ENCODE measurements at places on chromosomes 6 and 20.
A peak's percentile ranks its signal among the peaks of the same experiment; 100 is the strongest.

DNA sequence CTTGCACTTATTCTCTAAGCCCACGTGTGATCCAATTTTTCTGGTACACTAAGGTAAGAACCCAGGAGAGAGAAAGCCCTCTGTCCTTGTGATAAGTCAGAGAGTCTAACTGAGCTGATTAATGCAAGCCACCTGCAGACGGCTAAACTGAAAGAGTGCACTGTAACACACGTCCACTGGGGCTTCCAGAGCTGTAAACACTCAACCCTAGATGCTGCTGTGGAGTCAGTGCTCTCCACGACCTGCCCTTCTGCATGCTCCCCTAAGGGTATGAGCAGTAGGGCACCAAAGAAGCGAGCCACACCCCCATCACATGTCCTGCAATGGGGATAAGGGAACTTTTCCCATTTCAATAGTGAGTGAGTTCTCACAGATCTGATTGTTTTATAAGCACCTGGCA, 55.7 kb downstream of the TXLNB start:
- no peak for DNase-seq

DNA sequence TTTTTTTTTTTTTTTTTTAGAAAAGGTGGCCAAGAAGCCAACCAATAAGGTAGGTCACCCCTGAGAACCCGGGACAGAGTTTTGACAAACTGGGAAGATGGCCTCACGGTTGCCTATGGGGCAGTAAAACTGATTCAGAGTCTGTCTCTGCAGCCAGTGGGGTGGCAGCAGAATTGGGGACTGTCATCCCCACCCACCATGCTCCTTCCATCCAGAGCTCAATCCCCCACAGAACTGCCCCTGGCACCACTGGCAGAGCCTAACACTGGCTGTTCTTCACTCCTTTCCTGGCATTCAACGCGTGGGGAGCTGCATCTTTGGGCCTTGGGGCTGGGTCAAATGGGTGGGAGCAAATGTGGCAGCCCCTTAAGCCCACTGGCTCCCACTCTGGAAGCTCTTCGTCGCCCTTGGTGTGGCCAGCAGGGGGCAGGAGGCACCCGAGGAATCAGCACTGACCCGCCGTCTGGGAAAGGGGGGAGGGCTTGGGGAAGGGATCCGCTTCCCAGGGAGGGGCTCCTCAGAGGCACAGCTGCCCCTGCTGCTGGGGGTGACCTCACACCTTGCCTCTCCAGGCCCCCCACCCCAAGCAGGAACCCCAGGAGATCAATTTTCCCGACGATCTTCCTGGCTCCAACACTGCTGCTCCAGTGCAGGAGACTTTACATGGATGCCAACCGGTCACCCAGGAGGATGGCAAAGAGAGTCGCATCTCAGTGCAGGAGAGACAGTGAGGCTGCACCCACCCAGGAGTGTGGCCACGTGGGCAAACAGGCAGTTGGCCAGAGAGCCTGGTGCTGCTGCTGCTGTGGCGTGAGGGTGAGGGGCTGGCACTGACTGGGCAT, 10.4 kb downstream of the CD40 start:
- no peak for DNase-seq

GRCh38 chr20:54717983-54718382, 242.6 kb downstream of the DOK5 start:
- DNase-seq = no peak

GRCh38 chr20:59291740-59292383, 8.5 kb upstream of the EDN3 start:
- no peak for DNase-seq

GRCh38 chr6:106490436-106490835, 129.9 kb downstream of the CRYBG1 start:
- no peak for DNase-seq

GRCh38 chr20:58694241-58695083, 1.9 kb downstream of the NPEPL1 start:
- DNase-seq = no peak

DNA sequence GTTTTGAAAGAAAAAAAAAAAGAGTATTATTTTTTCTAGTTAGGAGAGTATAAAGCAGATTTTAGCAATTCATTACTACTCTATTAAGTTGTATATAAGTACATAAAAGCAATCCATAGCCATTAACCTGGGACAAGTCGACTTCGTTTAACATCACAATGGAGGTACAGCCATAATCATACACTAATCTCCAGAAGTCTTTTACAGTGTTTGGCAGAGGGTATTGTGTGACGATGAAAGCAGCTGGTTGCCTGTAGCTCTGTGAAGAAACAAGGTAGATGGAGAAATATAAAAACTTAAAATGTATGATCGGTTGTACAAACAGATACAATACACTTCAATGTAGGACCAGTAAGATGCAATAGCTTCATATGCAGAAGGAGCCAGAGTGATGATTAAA, 75.9 kb upstream of the THEMIS start:
- DNase-seq = no peak

- no peak for DNase-seq
Observed at GRCh38 chr6:1024587-1024986, 287.3 kb upstream of the FOXQ1 start.

- DNase-seq = no peak
Observed at GRCh38 chr6:85419046-85419759, 30.7 kb upstream of the NT5E start.

DNA sequence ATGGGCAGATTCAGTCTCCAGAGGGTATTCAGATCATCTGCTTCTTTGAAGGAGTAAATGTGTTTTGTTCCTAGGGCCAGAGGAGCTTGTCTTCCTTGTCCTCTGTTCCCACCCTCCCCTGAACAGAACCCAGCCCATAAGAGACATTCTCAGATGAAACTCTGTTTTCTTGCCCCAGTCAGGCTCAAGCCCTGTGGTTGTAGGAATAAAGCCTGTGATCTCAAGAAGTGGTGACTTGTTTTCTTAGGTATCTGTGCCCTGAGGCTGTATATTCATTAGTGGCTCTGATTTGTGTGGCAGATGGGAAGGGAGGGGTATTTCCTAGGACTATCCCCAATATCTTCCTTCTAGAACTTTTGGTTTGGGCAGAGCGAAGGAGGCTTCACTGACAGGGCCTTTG, 27.9 kb downstream of the GSS start:
- DNase-seq = no peak

DNA sequence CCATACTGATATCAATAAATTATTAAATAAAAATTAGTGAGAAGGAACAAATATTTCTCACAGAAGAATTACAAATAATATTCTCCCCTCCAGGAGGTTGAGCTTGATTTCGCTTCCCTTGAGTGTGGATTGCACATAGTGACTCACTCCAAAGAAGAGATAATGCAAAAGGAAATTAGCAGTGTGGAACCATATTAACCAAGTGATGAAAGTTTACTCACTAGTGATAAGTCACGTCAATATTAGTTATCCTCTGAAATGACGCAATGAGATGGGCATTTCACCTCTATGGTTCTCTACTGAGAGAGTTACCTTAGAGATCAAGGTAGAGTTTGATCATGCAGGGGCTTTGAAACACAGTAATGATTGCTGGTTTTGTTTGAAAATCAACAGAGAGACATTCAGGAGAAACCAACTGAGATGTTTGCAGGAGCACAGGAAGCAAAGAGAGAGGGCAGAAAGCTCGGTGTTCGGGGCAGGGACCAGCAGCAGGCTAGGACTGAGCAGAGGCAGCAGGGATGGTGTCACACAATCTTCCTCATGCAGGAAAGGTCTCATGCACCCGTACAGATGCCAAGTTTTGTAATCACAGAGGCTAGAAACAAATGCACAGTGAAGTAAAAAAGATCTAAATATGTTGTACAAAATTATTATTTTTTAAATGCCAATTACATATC, 634.5 kb downstream of the QKI start:
- DNase-seq = no peak

DNA sequence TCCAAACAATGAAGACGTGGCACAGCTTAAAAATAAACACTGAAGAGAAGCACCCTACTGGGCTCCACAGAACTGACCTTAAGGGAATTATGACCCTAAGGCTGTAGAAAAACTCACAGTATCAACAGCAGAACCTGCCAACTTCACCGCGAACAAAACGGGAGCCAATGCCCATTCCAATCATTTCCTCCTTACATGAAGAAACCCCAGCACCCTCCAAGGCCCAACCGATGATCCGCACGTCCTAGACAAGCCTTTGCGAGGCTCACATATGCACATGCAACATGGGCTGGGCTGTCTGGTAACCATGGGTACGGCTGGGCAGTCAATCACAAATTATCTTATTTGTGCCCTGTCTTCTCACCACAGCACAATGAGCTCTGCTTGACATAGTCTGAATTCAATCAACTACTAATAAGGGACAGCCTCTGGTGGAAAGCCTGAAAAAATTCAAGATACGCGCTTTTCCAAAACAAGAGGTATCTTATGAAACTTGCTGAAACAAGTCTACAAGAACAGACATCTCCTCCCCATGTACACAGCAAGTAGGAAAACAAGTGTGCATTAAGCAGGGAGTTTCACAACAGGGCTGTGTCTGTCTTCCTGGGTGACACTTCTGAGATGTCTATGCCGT, 1.7 kb downstream of the DIDO1 start:
- no peak for DNase-seq

DNA sequence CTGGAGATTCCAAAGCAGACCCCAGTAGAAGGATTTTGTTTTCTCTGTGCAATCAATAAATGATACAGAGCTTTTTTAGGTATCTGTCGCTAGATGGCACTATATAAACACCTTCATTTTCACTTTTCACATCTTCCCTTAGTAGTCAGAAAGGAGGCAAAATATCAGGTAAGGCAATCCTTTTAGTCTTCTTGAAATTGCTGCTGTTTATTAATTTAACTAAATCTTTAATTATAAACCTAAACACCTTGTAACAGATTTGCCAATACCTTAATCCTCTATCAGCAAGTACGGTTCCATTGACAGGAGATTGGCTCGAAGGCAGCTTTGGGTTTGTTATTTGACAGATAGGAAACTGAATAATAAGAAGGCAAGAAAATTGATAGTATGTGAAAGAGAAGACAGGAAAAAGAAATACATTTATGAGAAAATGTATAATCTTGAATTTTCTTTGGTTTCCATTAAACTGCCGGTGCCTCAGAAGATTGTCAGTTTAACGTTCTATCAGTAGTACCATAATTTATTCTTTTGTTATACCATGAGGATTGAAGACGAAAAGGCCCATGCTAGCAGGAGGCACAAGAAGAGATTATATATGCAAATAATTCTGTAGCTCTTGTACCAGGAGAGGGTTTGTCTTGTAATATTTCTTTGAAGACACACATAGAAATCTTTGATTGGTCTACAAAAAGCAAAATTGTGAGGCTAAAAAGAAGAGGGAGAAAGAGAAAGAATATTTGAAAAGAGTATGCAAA, 23.5 kb upstream of the IBTK start:
- DNase-seq = no peak

DNA sequence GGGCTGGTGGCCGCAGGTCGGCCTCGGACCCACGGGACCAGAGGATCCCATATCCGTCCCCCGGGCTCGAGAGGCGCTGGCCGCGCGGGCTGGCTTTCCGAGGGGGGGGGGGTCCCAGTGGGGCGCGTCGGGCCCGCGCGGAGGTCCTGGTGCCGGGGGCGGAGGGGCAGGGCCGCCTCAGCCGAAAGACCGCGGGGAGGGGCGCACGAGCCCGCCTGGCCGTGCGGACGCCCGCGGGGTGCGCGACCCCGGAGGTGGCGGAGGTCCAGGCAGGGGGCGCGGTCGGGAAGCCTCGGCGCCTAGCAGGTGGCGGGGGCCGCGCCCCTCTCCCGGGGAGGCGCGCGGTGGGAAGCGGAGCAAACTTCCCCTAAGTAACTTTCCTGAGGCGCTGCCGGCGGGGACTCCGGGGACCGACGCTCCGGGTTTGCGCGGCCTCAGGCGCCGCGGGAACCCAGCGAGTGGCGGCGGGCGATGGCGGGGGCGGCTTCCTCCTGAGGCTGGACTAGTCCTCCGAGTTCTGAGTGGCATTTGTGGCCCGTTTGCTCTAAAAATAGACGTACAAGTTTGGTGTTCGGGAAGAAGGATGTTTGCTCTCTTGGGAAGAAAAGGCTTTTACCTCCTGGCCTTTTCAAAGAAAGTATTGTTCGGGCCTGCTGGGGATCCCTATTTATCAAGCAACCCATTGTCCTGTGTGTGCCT, 26.5 kb upstream of the BTBD3 start:
- DNase-seq = peak; percentile 72

- DNase-seq = peak; percentile 84
Observed at GRCh38 chr20:31722257-31723068, at the start of gene BCL2L1. BCL2L1 (minus strand) TSS chr20:31722868; CDS start chr20:31722218, 650 bp downstream.

DNA sequence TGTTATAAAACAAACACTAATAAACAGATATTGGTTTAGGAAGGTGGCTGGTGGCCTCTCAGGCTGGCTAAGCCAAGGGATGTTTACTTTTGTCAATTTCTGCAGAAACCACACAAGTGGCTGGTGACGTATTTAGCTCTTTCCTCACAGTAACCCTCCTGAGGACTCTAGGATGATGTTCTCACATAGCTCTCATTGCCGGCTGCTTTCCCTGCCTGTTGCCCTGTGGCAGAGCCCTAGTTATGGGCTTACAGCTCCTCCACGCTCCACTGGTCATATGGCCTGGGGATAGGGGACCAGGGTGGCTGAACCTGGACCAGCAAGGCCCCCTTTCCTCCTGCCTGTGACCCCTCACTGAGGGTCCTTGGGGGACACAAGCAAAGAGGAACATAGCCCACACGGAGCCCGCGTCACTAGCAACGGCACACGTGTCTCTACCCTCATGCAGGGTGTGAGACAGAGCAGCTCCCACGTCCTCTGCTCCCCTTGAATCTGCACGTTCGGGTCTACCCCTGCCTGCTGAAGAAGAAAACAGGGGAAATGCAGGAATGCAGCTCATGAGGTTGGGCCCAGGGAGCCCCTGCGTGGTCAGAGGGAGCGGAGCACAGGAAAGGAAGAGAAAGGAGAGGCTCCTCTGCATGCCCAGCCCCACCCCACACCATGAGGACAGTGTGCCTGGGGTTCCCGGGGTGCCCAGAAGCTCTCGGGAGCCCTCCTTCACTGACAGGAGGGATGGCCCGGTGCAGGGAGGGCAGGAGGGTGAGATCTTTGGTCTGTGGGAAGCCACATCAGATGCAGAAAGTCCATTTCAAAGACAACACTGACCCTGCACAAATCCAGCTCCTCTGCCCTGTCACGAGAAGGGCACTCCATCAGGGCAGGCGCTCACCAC, 13.9 kb downstream of the RAMACL start:
- DNase-seq = peak; percentile 46

Data from right lung (tissue), 10 donors.